ENCODE measurements at places on chromosomes 2 and 18.

- DNase-seq: no peak
Observed at GRCh38 chr2:24541621-24542020, 50.6 kb downstream of the NCOA1 start.

DNA sequence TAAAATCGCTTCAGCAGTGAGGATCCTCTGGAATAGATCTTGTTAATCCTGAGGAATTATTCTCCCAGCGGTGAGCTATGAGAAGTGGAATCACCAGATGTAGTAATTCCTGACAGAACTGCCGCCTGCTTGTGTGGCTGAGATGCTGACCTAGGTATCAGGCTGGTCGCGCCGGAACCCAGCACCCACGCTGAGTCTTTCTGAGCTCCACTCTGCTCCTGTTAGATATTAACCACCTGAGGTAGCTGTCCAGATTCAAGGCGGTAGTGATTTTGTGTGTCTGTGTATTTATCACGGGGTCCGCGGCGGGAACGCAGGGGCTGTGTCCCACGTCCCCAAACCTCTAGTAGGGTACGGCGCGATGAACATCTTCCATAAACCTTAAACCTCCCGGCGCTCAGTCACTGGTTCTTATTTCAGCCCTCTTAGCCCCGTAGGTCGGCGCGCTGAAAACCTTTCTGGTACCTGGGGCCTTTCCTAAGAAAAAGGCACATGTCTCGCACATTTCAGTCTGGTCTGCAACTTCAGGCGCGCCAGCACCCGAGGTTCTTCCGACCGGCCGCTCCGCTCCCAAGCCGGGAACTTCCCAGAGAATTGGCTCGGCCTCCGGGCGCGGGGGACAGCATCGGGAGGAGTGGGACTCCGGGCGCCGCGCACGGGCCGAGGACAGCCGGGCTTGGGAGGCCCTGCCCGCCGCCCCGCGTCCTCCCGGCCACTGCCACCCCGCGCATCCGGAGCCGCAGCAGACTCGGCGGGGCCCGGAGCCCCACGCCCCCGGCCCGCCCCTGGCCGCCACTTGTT lies 542 bp upstream of the CNNM3 start:
- no peak for DNase-seq

DNA sequence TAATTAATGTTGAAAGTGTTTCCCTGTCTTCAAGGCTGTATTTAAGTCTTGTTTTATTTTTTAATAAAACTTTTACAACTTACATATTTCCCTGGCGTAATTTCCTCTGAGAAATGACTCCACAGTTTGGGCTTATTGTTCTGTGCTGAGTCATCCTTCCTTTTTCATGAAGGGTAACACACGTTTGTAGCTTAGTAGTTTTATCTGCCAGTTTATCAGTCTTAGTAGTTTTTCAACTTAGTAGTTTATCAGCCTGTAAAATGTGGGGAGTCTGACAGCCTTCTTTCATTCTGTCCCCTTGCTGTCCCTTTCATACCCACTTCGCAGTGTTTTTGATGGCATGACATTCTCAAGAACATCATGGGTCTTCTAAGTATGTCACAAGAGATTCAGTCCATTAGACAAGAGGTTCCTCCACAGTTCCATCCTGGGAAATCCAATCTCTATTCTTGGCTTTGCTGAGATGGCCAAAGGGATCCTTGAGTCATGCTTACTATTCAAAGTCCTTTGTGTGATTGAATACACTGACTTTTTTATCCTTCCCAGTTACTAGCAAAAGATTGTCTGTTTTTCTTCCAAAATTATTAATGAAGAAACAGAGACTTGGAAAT lies 60.0 kb upstream of the SGPP2 start:
- DNase-seq: no peak

- DNase-seq: no peak
Observed at GRCh38 chr18:9643549-9643948, 29.2 kb upstream of the PPP4R1 start.

- no peak for DNase-seq
Observed at GRCh38 chr2:120486441-120486840, 140.5 kb downstream of the INHBB start.

DNA sequence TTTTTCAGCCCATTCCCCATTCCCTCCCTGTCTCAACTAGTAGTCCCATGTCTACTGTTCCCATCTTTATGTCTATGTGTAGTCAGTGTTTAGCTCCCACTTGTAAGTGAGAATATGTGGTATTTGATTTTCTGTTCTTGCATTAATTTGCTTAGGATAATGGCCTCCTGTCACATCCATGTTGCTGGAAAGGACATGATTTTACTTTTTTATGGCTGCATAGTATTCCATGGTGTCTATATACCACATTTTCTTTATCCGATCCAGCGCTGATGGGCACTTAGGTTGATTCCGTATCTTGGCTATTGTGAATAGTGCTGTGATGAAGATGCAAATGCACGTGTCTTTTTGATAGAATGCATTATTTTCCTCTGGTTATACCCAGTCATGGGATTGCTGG lies 21.7 kb upstream of the ITGA6 start:
- no peak for DNase-seq

DNA sequence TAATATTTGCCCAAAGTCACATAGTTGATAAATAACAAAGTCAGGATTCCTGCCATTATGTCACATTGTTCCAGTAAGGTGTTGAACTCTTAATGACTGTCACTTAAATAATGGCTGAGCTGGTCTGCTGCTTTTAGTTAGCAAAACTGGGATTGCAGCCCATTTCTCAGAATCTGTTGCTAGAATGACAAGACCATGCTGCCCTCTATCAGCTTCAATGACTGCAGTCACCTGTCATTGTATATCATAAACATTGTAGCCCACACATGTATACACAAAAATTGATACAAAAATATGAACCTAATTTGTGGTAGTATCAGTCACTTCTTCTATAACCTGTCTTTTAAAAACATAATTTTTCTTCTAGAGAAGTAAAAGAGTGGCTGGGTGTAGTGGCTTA lies 121.1 kb downstream of the FAM161A start:
- DNase-seq: no peak

- DNase-seq: no peak
Observed at GRCh38 chr2:69578198-69578540, 65.4 kb downstream of the AAK1 start.

DNA sequence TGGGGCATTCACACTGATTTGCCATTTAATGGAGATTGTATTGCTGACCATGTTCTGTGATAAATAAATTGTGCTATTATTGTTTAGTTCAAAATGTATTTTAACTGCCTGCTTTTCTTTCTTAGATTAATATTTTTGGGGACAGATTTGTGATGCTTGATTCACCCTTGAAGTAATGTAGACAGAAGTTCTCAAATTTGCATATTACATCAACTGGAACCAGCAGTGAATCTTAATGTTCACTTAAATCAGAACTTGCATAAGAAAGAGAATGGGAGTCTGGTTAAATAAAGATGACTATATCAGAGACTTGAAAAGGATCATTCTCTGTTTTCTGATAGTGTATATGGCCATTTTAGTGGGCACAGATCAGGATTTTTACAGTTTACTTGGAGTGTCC lies 1.8 kb downstream of the DNAJC10 start:
- DNase-seq: no peak

DNA sequence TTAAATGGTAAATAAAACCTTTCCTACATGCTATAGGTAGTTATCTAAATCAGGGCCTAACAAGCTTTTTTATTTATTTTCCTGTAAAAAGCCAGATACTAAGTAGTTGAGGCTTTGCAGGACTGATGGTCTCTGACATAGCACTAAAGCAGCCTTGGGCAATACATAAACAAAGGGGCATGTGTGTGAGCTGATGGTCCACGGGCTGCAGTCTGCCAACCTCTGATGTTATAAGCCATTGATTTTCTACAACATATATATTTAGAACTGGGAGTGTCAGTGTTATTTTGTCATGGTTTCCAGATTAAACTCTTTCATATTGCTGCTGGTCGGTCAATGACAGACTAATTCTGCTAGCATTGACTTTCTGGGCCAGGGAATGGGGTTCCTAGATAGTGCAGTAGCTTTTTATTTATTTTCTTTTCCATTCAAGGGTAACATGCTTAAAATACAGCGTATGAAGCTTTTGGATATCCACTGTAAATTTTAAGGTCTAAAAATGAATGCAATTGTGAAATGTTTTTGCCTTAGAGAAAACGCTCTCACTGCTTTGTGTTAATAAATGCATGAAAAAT lies 134.0 kb downstream of the NEDD4L start:
- DNase-seq: no peak

DNA sequence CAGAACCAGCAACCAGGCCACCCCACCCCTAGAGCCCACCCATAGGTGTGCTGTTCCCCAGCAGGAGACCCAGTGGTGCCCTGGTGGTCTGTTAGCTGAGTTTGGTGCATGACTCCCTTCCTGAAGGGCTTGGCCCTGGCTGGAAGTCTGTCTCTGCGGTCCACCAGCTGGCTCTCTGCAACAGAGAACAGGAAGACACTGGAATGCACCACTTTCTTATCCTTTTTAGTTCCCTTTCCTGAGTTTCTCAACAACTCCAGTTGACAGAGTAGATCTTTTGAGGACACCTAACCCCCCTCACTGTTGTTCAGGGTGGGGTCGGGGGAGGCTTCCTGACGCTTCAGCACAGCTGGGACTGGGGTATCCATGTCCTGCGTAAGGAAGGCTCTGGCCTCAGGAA lies 11.9 kb upstream of the RPL37A start:
- DNase-seq: no peak

- DNase-seq: no peak
Observed at GRCh38 chr2:224982910-224983711, 59.2 kb downstream of the DOCK10 start.

DNA sequence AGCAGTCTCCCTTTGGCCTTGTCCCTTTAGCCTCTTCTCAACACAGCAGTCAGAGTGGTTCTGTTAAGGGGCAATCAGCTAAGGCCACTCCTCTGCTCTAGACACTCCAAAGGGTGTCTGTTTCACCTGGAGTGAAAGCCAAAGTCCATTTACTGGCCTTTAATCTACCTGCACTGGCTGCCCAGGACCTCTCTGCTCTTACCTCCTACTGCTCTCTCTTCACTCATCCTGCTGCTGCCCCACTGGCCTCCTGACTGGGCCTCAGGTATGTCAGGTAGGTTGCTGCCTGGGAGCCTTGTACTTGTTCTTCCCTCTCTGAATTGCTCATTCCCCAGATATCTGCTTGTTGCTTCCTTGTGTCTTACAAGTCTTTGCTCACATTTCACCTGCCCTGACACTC lies 68.2 kb downstream of the PIKFYVE start:
- DNase-seq: no peak

DNA sequence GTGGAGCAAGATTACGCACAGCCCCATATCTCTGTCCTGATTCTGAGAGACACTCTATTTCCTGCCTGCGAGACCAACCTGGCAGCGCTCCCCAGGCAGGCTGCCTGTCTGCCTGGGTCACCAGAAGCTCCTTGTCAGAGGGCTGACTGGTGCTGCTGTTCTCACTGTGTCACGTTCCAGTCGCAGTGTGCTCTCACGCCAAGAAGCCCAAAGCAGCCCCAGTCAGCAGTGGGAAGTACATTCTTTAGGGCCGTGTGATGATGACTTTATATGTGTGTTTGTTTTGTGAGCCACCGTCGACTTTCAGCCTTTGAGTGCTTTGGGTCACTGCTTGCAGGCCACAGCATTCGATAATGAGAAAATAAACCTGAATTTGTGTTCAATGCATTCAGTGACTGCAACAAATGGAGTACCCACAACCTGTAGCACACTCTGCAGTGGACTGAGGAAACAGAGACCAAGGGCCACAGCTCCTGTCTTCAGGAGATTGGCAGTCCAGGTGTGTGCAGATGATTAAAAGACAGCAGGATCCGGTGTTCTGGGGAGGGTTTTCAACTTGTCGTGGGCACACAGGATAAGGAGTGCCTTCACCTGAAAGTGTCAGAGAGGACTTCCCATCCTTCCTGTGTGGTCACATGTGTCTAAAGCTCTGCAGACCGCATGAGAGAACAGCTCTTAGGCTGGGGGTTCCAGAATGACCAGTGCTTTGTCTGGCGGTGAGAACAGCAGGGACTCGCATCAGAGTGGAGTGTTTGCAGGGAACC lies 4.8 kb downstream of the TNFRSF11A start:
- DNase-seq: no peak

DNA sequence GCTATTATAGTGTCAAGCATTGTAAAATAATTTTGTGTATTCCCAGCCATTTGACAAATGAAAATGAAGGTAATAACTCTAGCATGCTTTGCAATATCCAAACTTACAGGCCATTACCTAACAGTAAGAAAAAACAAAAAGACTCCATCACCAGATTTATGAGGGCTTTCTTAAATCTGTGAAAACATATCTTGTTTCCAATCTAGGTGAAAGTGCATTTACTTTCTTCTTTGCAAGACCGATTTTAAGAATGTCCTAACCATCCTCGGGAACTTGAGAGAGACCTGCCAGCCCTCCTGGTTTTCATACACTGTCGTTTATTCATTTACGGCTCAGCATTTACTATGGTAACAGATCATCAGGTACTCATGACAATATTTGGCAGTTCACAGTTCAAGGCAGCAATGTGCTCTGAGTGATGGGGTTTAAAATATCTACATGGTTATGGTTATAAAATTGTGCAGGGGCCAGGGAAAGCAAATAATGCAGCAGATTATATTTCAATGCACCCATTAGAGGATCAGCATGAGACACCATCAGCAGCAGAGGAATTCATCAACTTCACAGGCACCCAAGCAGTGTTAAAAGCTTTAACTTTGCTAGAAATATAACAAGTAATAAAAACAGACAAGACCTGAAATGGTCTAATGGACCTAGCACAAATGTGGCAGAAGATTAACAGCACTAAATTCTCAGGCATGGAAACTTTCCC lies 34.4 kb upstream of the PARD3B start:
- no peak for DNase-seq

DNA sequence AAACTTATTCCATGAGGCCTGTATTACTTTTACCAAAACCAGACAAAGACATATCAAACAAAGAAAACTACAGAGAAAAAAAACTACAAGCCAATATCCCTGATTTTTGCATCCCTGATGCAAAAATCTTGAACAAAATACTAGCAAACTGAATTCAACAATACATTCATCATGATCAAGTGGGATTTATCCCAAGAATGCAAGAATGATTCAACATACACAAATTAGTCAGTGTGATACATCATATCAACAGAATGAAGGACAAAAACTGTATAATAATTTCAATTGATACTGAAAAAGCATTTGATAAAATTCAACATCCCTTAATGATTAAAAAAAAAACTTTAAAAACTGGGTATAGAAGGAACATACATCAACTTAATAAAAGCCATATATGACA lies 106.8 kb downstream of the SLC39A10 start:
- DNase-seq: no peak

DNA sequence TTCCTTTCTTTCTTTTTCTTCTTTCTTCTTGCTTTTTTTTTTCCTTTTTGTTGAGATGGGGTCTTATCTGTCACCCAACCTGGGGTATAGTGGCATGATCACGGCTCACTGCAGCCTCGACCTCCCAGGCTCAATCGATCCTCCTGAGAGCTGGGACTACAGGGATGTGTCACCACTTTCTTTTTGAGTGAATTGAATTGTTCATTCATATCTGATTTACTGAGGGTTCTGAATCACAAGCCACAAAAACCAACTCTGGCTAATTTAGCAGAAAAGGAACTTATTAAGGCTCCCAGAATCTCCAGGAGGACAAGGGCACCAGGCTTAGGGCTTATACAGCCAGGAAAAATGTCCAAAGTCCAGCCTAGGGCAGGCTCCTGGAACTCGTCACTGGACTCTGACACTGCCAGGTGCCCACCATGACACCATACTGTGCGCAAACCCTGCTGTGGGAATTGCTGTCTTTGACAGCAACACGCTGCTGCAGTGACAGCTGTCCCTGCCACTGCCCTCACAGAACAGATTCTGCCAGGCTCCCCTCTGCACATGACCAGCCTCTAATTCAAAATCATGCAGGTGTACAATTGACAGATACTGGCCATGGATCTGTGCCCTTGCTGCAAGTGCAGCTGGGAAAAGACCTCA lies 42.9 kb upstream of the EML6 start:
- DNase-seq: no peak

GRCh38 chr2:222733846-222734702 lies 62.6 kb downstream of the MOGAT1 start:
- no peak for DNase-seq
